ENCODE measurements at places on chromosomes 5 and 9.
A peak's percentile ranks its signal among the peaks of the same experiment; 100 is the strongest.

- DNase-seq, result no peak
Observed at GRCh38 chr5:116898917-116899316, 324.3 kb upstream of the SEMA6A start.

DNA sequence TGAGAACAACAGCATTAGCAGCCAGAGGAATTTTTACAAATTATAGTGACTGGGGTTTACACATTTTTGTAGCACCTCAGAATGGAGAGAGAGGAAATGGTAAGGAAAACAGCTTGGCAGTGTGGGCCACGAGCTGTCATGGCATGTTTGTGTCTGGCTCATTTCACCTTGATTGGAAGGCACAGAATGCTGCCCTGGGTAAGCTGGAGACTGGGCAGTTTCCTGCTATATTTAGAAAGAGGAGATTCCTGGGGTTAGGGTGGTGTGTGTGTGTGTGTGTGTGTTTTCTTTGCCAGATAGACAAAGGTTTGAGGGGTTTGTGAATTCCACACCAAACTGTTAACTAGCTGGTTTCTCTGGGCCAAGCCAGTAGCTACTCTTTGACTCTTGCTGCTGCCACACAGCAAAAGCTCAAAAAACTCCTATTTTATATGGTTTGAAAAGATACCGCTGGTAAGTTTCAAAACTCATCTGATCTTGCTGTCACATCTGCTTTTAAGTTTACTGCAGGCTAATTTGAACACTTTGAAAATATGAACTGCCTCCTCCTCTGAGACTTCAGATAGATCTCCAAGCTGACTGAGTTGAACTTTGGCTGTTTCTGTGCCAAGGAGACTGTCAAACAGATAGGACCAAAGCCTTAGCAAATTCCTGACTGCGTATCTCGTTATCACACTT, 9.1 kb downstream of the ARHGAP26 start:
- no peak for DNase-seq

DNA sequence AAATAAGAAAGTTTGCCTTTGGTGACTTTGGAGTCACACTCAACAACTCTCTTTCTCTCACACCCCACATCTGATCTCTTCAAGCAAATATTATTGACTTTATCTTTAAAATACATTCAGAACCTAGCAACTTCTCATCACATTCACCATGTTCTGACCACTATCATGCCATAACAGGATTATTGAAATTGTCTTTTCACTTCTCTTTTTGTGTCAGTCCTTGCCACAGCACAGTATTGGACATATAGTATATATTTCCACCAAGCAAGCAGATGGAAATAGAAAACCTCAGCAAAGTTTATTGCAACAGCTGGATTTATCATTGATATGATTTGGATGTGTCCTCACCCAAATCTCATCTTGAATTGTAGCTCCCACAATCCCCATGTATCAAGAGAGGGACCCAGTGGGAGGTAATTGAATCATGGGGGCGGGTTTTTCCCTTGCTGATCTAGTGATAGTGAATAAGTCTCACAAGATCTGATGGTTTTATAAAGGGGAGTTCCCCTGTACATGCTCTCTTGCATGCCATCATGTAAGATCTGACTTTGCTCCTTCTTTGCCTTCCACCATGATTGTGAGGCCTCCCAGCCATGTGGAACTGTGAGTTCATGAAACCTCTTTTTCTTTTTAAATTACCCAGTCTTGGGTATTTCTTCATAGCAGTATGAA, 26.9 kb upstream of the ITGA1 start:
- DNase-seq, result no peak

DNA sequence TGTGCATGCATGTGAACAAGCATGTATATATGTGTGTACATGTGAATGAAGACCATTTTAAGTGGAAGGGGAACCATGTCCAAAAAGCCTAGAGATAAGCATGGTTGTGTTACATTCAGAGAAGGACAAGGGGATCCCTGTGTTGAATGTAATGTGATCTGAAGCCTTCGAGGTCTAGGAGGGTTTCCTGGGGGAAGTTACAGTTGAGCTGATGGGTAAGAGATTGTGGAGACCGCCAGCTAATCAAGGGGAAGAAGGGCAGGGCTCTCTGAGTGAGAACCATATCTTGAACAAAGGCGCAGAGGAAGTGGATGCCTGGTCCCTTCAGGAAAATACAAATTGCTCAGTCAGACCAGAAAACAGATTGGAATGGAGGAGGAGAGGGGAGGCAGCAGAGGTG, 45.5 kb upstream of the TNFSF15 start:
- no peak for DNase-seq

DNA sequence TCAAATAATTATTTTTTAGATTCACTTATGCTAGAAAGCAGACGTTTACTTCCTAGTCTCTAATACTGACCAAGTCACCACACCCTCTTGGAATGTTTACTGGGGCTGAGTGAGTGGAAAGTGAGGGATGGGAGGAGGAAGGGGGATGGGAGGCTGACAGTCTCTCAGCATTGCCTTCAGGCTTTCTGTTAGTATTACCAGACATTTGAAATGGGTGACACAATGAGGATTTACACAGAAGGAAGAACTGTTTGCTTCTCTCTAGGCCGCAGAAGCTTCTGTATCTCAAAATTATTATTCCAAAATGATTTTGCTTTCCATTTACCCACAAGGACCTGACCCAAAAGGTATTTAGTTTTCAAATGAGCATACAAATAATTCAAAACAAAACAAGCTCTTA, 232.8 kb upstream of the ZNF608 start:
- no peak for DNase-seq

GRCh38 chr5:136984772-136985446, 514.2 kb downstream of the SPOCK1 start:
- DNase-seq, result no peak

DNA sequence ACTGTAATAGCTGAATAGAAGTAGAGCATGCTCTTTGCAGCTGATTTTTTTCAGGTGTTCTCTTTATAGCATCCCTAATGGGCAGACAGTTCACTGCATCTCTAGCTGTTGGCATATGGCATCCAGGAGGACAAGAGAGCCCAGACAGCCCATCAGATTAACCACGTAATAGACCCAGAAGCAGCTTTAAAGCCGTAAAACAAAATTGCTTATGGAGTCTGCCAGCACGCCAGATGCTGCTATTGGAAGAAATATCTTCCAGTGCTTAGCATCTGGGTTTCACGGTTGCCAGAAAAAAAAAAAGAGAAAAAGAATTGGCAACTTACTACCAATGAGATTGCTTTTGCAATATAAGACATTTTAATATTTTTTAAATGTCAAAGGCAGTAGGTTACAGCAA, 869.4 kb upstream of the NUDT12 start:
- no peak for DNase-seq

GRCh38 chr5:135309391-135310327, 89.4 kb downstream of the MACROH2A1 start:
- DNase-seq, result no peak

DNA sequence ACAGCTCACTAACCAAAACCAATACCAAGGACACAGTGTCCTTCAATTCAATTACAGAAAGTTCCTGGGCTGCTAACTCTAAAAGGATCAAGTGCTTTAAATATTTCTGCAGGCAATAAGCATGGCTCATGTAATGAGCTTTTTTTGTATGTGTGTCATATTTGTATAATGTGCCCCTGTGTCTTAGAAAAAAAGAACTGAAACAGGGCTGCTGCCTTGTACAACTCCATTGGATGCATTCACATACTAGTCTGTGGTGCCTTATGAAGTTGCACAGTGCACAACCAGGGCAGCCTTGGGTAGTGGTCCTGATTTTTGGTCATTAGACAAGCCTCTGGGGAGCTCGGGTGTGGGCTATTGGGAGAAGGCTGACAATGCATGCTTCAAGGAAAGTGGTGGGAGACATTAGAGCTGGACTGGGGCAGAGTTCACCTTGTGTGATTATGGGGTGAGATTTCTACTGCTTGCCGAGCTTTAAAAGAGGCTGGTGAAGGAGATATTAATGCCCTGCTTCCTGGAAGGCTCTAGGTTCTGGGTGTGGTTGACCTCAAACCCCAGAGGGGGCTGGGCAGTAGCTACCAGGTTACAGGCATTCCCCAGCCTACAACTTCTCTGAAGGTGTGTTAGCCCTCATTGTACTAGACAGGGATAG, 3.6 kb upstream of the CPEB4 start:
- DNase-seq, result no peak

DNA sequence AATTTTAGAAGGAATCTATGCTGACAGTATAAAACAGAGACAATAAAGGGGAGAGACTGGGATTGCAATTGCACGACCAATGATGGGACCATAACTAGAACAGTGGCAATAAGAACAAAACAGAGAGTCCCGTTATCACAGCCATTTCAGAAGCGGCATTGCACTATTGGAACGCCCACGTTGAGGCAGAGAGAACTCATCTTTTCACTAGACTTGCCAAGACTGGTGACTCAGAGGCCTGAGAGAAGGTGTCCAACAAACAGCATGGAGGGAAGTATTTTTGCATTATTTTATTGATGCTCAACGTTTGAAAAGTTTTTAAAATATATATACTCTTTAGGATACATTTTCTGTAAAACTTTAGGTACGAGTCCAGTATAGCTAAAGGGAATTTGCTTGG, 737.7 kb downstream of the TLE1 start:
- peak; percentile 24 for DNase-seq

DNA sequence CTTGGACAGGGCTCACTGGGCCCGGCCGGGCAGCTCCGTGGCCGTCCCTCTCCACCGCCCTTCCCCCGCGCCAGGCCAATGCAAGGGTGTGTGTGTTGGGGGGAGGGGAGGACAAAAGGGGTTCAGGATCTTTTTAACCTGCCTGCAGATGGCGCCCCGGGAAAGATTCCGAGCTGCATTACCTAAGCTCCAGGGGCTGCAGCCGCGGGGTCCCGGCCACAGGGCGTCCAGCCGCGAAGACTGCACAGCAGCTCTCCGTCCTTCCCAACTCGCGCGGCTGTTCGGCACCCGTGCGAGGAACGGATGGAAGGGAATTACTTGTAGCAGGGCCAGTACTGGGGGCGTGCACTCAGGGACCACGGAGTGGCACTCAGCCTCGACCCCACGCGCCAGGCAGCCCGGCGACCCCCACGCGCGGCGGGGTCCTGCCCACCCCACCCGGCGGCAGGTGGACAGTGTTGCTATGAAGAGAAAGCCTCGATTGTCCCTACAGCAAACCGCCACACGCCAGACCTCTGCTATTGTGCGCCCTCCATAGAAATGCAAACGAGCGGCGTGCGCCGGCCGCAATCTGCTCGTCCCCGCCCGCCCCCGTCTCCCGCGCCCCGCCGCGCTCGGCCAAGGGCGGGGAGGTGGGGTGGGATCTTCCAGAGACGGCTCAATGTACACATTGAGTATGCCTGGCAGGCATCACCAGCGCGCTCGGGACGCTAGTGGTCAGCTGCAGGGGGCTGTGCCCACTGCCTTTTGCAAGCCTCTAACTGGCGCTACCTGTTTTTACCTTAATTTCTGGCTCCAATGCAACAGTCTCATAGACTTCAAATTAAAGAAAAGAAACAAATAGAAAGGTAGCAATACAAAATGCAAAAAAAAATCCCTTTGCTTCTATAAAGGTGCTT, 796 bp upstream of the GADD45G start:
- no peak for DNase-seq

GRCh38 chr9:36401164-36401740, 1.2 kb upstream of the RNF38 start:
- peak; percentile 35 for DNase-seq

GRCh38 chr5:14359069-14360043, 216.2 kb downstream of the TRIO start:
- no peak for DNase-seq

GRCh38 chr9:72577212-72577753, 55.9 kb downstream of the TMC1 start:
- peak; percentile 81 for DNase-seq

GRCh38 chr5:1172007-1172581, 29.3 kb upstream of the SLC6A19 start:
- DNase-seq, result no peak

GRCh38 chr5:36363101-36363500, 61.4 kb upstream of the RANBP3L start:
- DNase-seq, result peak; percentile 70

DNA sequence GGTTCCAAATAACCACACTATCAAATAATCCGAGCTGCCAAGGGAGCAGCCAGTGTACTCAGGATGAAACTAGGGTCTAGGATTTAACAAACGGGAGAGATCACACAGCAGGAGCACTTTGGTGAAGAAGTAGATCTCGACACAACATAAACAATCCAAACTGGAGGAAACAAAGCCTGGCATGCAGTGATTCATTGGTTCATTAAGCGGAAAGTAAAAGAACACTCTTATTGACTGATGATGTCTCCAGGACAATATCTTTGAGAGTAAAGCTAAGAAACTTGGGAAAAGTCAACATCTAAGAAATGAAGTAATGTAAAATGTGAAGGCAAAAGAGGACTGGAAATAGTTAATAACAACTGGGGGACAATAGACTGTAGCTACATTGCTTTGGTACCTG, 1478.3 kb upstream of the CDH9 start:
- no peak for DNase-seq

DNA sequence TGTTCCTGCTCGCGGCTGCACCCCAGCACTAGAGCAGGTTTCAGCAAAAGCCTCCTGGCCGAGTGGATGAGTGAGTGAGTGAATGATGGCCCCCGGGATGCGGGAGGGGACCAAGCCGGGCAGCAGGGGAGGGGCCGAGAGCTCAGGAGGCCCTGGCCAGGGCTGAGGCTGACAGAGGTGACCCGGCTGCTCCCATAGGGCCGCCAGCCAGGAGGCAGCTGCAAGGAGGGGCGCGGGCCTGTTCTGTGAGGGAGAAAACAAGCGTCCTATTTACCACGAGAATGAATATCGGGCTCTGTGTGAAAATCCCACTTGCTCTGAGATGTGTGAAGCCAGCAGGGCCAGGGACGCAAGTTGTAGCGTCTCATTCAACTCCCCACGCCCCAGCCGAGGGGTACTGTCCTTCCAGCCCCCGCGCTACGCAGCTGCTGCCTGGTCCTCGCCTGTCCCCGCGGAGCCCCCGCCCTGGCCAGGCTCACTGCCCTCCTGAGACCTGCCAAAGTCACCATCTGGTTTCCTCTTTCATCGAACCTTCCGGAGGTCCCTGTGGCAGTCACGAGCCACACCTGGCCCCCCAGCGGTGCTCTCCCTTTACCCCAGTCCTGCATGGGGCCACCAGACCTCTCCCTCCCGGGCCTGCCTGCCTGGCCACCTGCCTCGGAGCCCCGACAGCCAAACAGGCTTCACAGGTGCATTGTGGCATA, 38.8 kb downstream of the RASGEF1C start:
- no peak for DNase-seq

DNA sequence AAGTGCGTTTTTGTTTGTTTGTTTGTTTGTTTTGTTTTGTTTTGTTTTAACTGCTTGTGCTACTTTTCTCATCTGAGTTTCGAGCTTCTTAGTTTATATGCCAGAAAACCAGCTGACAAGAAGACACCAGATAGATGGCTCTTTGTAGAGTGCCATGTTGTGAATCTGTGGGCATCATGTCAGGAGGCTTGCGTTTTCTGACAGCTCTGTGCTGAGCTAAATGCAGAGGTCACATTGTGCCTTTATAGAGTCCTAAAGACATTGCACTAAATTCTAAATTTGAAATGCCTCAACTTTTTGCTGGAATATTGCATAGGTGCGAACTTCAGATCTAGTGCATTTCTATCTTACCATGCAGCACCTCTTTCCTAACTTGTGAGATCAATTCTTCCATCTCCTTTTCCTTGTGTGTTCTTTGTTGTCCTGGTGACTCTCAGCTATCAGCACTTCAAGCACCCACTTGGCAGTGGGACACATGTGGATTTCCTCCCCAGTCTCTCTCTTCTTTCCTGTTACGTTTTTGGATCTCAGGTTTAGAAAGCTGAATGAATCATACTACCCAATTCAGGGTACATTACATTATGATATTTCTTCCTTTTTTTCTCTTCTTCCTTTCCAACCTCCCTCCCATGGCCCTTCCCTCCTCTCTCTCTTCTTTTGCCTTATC, 379.0 kb upstream of the RPS23 start:
- DNase-seq, result no peak

- no peak for DNase-seq
Observed at GRCh38 chr5:110865400-110866094, 126.7 kb downstream of the SLC25A46 start.

Data from HS-5 (cell line).